Stimulated activated CD8-positive, alpha-beta memory T cell treated with anti-CD3 and anti-CD28 coated beads, Interleukin-4, amount 100 ng/mL, for 4 hours (primary cell): ENCODE measurements at places on chromosomes 6 and 20.

GRCh38 chr6:67391955-67392354 lies 1243.1 kb upstream of the ADGRB3 start:
- no peak for DNase-seq

DNA sequence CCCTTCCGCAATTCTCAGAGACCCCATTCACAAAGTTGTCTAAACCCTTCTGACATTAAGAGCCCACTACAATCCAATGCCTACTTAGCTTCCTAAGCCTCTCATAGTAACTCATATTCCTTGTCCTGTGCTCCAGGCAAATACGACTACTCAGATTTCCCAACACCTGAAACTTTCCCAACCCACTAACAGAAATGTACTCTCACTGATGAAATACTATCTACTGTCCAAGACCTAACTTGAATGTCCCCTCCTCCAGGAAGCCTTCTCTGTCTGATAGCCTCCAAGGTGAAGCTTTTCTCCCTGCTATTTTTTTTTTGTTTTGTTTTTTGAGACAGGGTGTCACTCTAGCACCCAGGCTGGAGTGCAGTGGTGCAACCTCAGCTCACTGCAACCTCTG lies 30.4 kb downstream of the GPLD1 start:
- no peak for DNase-seq

DNA sequence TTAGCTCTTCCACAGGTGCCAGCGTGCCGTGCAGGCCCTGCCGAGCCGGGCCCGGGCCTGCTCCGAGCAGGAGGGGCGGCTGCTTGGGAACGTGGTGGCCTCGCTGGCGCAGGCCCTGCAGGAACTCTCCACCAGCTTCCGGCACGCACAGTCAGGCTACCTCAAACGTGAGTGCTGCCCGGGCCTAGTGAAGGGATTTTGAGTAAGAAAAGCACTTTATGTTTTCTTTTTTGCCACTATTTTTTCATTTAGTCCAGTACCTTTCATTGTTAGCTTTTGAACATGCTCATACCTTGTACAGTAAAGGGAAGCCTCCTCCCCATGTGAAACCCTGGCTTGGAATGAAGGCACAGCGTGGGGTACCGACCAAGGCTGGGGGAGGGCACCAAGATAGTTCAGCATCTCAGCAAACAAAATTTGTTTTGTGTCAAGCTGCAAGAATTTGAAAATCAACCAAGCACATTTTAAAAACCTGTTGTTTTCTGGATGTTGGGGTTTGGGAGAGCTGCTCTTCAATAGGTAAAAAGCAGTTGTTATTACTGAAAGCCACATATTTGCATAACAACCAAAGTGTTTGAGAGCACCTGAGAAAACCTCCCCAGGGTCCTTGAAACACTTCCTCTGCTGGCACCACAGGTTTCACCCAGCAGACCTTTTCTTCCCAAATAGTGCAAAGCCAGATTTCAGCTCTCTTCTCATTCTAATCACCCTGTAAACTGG lies 18.4 kb downstream of the STX16 start:
- no peak for DNase-seq

DNA sequence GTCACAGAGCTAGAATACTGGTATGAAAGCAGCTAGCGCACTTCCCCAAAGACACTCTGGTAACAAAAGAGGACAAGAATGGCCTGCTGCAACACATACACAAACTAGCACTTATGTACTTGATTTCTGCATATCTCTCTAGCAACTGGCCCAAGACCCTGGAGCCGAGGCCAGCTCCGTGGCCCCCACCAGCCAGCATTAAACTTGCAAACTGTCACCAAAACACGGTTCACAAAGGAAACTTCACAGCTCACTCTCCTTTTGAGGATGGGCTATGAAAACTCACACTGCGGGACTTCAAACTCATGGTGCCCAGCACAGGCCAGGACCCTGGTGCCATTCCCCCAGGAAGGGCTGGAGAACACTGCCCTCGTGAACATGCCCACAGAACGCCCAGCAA lies 115.9 kb upstream of the RPS6KA2 start:
- no peak for DNase-seq

- no peak for DNase-seq
Measured at GRCh38 chr6:114160881-114161280, 181.9 kb downstream of the HS3ST5 start.

- DNase-seq = no peak
Measured at GRCh38 chr20:62296724-62297448, 5.9 kb upstream of the ADRM1 start.

DNA sequence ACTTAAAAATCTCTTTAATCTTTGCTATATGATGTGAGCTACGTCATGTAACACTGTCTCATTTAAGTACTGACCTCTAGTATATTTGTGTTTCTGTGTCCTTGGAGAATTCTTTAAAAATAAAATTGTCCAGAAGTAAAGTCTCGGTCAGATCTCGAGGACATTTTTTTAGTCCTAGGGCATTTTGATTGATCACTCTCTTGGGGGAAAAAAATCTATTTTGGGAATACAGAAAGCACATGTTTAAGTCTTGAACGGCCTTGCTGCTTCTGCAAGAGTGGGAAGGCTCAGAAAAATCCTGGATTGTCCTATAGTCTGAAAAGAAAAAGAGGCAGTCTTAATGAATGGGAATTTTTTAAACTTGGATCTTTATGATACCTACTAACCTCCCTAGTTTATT lies 234.3 kb downstream of the UTRN start:
- DNase-seq = no peak

GRCh38 chr6:167471548-167471930 lies 146.7 kb downstream of the TTLL2 start:
- DNase-seq = no peak

- DNase-seq = no peak
Measured at GRCh38 chr6:5942591-5942990, 64.1 kb downstream of the NRN1 start.

- no peak for DNase-seq
Measured at GRCh38 chr20:11676630-11677287, 240.9 kb upstream of the BTBD3 start.

- no peak for DNase-seq
Measured at GRCh38 chr20:7505835-7506221, 434.4 kb downstream of the HAO1 start.

- no peak for DNase-seq
Measured at GRCh38 chr6:155235087-155235486, 28.7 kb upstream of the CLDN20 start.

GRCh38 chr6:89298680-89299465 lies 16.2 kb downstream of the GABRR2 start:
- no peak for DNase-seq

- DNase-seq = no peak
Measured at GRCh38 chr20:34200023-34200422, 41.2 kb upstream of the ASIP start.

- DNase-seq = no peak
Measured at GRCh38 chr6:73290435-73290834, 27.4 kb upstream of the KHDC1 start.

DNA sequence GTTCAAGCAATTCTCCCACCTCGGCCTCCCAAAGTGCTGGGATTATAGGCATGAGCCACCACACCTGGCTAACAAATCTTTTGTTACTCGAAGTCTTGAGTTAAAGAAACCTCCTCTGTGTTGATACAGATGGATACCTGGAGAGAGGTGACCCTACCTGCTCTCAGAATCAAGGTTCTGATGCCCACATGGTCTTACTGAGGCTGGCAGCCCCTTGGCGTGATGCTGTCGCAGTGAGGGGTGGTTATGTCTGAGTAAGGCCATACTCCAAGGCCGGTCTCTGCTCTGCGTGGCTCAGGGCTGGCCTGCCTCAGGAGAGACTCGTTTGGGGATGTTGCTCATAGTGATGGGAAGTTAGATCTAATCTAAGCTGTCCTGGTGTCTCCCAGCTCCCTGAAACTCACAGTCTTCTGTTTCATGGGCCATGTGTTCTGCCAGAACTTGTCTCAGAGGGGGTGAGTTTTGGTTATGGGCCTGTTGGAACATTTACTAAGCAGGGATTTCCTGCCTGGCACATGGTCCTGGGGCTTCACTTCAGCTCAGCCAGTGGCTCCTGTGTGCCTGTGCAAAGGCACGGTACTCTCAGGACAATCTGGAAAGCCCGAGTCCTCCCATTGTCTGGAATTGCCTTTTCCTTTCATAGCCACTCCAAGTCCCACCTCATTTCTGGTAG lies 17.5 kb upstream of the TRAF3IP2 start:
- DNase-seq = no peak
